T-cell (primary cell): ENCODE measurements at places on chromosomes 5 and 9.

DNA sequence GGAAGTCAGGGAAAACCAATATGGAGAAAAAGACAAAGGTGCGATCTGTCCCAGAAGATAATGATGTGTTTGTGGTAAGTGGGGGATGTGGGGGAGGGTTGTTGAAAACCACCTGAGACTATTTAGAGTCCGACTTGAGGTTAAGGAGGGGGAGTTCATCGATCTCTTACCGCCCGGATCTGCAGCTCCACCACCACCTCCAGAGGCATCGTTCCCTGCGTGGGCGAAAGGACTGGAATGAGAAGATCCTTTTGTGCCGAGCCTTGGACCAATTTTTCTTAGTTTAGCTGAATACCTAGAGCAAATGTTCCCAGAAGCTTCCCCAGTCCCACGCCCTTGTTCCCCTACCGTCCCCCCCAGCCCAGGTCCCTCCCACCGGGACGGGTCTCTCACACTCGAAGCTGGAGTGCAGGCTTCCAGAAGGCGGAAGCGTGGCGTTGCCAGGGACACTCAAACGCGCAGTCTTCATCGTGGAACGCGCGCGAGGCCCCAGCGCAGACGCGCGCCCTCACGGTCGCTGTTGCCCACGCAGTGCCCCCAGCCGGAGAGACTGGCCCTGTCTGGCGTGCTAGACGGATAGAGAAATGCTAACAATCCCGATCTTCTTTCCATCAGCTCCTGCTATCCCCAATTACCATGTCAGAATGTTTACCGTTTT is at the start of gene SPATA6L:
Gene SPATA6L (minus strand): TSS at position 439 of the 658 bp plus-strand sequence. CDS start 230 bp downstream, at position 209.
- DNase-seq = peak; percentile 30

DNA sequence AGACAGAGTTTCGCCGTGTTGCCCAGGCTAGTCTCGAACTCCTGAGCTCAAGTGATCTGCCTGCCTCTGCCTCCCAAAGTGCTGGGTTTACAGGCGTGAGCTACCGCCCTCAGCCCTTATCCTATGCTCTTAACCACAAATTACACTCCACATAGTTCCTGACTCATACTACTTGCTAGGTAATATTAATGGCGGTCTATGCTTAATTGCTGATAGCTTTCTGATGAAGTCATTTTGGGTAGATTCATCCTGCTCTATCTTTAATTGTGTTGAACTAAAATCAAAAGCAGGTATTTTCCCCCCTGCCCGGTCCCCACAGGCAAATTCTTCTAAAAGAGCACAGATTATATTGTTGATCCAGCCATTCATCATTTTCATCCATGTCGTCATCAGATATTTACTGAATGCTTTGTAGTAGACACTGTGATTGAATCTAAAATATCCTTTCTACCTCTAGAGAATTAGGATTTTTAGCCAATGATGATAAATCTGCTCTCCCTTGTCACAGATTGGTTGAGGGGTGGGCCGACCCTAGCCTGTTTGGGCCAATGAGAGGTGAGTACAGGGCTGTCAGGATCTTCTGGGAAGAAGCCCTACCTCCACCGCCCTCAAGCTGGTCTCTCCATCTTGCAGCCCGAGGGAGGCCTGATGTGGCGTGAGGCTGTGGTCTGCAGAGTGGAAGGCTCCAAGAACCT is 144.8 kb downstream of the NR3C1 start:
- DNase-seq = no peak

DNA sequence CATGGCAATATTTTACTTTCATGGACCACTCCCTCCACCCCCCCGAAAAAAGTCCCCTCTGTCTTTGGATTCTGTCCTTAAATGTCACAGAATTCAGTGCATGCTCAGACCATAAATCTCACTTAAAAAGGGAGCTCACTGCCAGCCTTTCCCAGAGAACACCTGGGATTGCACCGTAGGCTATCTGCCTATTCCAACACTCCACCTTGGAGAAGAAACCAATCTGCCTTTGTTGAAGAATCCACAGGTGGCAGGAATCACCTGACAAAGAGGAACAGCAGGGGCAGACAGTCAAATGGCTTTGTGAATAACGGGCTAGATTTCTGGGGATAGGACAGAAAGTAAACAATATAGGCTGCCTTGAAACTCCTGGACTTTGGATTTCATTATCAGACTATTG is 306.7 kb upstream of the BRINP1 start:
- no peak for DNase-seq

- DNase-seq = no peak
Observed at GRCh38 chr9:1044643-1045042, 5.5 kb upstream of the DMRT2 start.

- no peak for DNase-seq
Observed at GRCh38 chr9:120308495-120308894, 271.5 kb downstream of the CDK5RAP2 start.

DNA sequence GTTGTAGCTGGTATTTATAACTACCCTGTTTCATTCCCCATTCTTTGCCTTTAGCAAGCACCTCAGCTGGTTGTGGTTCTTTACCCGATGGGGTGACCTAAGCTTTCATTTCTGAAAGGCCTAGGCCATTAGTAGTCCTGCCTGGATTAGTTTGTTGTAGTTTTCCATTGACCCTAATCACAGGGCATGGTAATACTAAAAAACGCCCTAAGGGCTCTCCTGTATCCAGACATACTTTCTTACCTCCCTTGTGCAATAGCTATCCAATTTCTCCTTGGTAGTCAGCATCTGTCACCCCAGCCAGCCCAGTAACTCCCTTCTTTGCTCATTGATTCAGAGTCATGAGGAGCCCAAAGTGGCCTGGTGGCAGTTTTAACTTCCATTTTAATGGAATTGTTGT is 24.0 kb downstream of the TMOD1 start:
- DNase-seq = no peak

GRCh38 chr5:73998489-73998888 is 372.5 kb downstream of the ARHGEF28 start:
- DNase-seq = no peak

- DNase-seq = no peak
Observed at GRCh38 chr9:114856942-114857315, 51.1 kb upstream of the TNFSF15 start.

GRCh38 chr9:33223696-33224095 is 16.3 kb upstream of the SPINK4 start:
- DNase-seq = no peak

DNA sequence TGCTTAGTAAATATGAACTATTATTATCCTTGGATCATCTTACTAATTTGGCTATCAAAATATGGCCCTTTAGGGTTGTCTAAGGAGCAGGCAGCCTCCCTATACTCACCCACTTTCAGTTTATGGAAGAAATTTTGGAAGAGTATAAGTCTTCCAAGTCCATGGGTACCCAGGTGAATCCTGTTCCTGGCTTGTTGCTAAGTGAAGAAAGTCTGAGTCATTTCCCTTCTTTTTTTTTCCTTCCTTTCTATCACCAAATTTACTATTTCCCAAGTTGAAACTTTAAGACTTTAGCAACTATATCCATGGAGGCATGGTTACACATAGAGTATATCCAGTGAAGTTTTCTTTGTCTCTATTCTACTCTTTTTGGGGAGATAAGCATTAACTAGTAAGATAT is 184.0 kb upstream of the ACTBL2 start:
- DNase-seq = no peak

GRCh38 chr5:139185589-139185988 is 12.6 kb downstream of the SIL1 start:
- DNase-seq = no peak

GRCh38 chr5:98217138-98217537 is 556.3 kb upstream of the RGMB start:
- DNase-seq = no peak

DNA sequence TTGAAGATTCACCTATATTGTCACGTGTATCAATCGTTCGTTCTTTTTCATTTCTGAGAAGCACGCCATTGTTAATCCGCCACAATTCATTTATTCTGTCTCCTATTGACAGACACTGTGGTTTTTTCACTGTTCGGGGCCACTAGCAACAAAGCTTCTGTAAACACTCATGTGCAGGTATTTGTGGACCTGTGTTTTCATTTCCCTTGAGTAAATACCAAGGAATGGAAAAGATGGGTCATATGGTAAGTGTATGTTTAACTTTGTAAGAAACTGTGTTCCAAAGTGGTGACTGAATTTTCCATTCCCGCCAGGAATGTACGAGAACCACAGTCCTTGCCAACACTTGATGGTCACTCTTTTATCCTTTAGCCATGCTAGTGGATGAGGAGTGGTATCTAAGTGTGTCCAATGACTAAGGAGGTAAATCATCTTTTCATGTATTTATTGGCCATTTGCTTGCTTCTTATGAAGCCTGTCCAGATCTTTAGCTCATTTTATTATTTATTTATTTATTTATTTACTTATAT is 10.7 kb downstream of the ABO start:
- DNase-seq = no peak

- no peak for DNase-seq
Observed at GRCh38 chr5:175214152-175214551, 229.8 kb downstream of the DRD1 start.

DNA sequence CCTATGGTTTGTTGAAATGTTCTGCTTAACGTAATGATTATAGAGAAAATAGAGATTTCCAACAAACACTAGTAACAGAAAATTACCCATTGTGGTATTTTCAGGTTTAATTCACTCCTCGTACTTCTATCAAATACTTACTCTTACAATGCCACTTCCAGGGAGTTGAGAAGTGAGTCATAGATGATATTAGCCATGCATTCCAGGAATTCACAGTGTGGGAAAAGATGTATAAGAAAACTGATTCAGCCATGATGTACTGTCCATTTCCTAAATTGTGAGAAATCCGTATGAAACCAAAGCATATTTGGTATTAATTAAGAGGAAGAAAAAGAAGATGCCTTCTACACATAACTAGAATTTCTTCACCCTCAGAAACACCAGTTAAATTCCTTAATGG is 1854.6 kb upstream of the WWC1 start:
- DNase-seq = no peak

GRCh38 chr9:21854594-21854993 is 52.2 kb downstream of the MTAP start:
- no peak for DNase-seq

- DNase-seq = no peak
Observed at GRCh38 chr5:94693043-94693822, 74.8 kb downstream of the SLF1 start.

DNA sequence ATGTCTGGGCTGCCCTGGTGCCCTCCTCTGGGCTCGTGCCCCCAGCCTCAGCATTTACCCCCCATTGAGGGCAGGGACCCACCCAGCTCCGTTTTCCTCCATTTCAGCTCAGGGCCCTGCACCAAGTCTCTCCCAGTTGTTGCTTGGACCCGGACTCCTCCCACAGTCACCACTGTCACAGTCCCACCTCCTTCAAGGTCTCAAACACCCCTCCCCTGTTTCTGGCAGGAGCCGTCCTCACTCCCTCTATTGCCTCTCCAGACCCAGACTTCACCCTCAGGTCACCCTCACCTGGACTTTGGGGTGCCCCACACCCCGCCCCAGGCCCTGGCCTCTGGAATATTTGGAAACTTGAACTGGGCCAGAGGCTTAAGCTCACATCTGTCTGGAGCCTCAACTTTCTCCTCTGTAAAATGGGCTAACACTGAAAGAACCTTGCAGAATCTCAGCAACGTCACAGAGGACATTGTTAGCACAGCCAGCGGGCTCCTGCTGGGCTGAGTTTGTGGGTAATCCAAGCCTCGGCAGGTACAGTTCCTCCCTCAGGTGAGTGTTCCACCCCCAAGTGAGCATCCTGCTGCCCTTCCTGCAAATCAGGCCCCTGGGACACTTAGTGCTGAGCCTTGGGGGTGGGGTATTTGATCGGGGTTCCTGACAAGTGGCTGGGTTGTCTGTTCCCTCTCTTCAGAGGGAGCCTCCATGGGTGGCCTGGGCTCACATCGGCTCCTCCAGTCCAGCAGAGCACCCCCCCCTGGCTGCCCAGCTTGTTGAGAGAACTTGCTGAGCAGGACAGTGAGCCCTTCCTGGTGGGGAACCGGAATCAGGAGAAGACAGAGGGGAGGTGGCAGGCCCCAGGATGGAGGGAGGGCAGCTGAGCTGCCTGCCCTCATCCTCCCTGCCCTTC is 130.1 kb downstream of the C9orf50 start:
- no peak for DNase-seq

GRCh38 chr5:138972230-138972629 is 97.1 kb upstream of the LRRTM2 start:
- DNase-seq = no peak

DNA sequence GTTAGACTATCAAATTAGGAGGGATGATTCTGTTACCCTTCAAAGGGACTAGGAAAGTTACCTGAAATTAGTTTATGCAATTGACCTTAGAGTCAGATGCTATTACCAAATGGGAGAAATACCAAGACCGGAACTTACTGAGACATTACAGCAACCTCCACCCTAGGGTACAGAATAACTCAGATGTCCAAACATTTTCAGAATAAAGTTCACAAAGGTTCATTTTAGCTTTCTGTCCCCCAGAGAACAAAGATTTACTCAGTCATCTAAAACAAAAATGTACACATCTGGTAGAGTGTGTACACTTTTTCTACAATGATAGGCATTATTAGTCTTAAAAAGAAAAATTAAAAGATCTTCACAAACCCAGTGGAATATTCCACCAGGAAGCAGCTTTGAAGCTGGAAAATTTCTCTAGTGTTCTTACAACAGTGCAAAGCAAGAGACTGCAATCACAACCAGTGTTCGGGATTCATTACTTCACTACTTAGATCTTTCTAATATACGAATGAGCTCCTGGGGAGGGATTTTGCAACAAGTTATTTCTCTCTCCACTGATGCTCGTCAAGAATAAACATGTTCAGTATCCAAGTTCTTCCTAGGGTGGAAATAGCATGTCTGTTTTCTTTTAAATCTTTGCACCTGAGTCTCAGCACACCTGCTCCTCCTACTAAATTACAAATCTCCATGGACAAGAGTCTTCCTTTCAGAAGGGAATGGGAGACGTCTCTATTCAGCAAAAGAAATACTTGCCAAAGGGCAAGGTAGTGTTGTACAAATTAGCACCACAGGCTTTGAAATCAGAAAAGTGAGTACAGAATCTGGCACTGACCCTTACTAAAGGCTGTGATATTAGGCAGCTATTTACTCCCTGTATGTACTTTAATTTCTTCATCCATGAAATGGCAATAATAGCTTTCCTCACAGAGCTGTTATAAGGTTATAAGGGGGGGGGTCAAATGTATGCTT is 8.8 kb downstream of the ETF1 start:
- no peak for DNase-seq

DNA sequence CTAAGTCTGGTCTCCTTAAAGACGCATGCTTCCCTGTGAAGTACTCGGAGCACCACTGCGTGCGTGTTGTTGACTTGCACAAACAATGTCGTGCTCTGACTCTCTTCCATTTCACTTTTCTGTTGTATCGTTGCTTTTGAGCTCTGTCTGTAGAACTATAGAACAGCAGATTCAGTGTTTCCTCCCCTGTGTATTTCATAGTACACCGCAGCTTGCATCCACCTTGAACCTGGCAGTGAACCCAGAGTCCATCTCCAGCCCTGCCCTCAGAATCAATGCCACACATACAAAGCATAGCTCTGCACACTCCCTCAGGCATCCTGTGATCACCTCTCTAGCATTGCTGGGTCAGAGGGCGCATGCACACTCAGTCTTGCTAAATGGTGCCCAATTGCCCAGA is 37.2 kb upstream of the ADAMTS2 start:
- no peak for DNase-seq

- no peak for DNase-seq
Observed at GRCh38 chr9:114271556-114272510, 51.1 kb upstream of the ORM1 start.

- no peak for DNase-seq
Observed at GRCh38 chr5:137989419-137989818, 43.5 kb downstream of the FAM13B start.
